ENCODE measurements at places on chromosomes 3 and 15.
A peak's percentile ranks its signal among the peaks of the same experiment; 100 is the strongest.

DNA sequence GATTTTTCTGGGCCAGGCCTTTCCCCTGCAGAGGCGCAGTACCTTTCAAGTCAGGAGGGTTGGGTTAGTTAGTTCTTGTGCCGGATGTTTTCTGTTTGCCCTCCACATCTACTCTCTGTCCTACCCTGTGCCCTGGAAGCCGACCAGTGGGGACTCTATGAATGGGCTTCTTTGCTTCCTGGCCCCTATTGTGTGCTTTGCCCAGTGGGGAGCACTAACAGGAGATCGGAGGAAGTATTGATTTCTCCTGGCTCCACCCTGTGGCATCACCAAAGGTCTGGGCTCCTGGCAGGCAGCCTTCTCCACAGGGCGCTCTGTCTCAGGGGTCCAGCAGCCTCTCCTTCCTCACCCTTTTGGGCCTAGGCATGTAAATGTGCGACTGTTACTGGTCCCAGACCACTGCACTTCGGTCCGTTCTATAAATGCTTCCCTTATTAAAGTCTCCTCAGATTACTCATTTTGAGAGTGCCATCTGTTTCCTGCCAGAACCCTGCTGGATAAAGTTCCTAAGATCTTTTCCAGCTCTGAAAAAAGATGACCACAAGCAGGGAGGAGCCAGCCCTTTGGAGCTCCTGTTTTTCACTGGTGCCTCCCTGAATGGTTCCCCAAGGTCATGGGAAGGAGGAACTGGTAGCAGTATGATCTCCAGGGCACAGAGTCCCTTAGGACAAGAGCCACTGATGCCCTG lies 44.5 kb downstream of the CTDSPL start:
- DNase-seq = no peak

DNA sequence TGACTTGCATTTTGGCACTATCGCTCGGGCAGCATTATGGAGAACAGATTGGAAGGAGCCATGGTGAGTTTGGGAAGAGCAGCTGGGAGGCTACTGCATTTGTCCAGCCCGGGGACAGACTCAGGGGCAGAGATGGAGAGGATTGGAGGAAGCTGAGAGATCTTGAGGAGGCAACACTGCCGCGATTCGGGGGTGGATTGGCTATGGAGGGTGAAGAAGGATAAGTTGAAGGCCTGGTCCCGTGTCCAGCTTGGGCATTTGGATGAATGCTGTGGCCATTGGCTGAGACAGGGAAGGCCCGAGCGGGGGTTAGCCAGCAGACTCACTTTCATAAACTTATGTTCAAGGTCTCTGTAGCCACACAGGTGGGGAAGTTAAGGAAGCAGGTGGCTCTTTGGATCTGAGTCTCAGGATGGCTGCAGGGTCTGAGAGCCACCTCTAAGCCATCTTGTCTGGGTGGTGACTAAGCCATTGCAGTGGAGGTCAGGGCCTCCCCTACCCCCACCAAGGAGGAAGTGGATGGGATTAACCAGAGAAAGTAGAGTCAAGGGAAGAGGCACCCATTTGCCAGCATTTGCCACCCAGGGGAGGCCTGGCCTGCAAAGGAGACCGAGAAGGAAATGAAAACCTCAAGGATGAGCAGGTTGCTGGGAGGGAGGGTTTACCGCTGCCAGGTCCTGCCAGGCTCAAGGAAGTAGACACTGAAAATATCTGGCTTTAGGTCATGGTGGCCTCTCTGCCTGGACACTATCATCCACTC lies 144.0 kb upstream of the TLE3 start:
- DNase-seq = no peak

- DNase-seq = no peak
Observed at GRCh38 chr3:143832433-143832832, 15.8 kb downstream of the SLC9A9 start.

DNA sequence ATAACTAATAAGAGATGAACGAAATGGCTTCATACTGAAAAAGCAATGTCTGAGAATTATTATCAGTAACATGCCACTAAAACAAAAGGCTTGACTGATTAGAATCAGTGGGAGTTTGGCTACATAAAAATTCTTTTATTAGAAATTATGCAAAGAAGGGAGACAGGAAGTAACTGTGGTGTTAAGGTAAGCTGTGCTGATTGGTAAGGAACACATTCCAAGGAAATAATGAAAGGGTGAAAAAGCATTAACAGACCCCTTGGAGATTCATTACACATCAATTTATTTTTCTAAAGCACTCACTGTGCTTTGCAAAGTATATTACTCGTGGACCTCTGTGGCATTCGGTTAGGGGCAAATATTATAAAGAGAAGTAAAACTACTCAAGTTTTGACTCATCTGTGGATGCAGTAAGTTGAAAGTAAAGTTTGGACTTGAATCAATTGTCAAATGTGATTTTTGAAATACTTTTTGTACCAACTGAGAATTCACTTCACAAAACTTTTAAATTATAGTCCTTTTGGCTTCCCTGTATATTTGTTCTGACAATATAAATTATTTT lies 176.1 kb upstream of the ZPLD1 start:
- no peak for DNase-seq

DNA sequence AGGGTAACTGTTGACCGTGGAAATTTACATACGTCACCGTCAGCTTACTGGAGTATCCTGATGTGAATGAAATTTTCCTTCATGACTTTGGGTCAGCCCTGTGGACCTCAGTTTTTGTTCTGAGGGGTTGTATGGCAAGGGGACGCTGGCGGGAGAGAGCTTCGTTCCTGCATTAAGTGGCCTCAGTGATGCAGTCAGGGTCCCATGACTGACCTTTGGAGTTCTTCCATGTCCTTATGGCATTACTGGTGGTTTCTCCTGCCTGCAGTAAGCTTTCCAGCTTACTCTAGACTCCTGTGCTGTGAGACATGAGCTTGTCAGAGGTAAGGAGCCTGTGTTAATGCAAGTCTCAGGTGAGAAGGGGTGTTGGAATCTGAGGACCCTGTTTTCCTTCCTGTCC lies 1.8 kb downstream of the CD276 start:
- DNase-seq = no peak

- no peak for DNase-seq
Observed at GRCh38 chr3:149701206-149701976, 43.6 kb upstream of the WWTR1 start.

DNA sequence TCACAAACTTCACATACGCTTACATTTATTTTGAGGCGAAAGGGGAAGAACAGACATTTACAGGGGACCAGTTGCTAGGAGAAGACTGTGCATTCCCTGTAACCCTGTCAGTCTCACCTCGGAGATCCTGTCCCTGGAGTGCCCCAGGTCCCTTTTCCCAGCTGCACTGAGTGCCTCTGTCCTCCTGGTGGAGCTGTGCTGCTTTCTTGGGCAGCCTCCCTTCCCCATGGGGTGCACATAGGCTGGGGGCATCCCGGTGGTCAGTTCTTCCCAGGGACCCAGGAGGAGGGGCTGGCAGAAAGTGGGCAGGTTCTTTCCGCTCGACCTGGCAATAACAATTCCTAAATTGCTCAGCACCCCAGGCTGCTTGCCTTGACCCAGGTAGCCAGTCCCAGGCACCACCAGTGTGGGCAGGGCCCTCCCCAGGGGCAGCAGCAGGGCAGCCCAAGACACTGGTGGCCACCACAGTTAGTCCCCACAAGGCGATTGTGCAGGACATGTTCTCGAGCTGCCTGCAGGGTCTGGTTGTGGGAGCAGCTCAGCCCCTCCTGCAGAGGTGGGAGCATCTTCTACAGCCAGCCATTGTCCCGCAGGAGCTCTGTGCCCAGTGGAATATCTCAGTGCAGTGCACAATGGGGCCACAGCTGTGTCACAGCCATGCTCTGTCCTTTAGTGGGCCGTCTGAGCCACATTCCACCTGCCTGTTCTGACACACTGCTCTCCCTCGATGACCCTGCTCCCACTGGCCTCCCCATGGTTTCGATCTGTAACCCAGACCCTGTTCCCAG lies 36.3 kb downstream of the APBA2 start:
- DNase-seq = no peak

- no peak for DNase-seq
Observed at GRCh38 chr15:61084472-61084871, 144.6 kb downstream of the RORA start.

DNA sequence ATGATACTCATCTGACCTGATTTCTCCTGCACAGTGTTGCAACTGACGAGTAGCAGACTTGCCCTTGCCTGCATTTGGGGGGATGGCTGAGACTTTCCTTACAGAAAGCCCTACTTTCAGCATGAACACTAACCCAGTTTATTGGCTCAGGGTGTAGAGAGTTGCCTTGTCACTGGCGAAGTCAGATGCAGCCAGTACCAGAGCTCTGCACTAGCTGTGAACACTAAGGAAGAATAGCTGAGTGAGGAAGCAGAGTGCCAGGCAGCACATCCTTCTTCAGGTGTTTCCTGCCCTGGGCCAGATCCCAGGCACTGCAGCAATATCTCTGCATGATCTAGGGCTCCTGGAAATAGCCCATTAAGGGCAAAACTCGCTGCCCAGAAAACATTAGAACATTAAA lies 154.0 kb upstream of the SYNPR start:
- no peak for DNase-seq

- no peak for DNase-seq
Observed at GRCh38 chr15:34943711-34944110, 25.8 kb downstream of the AQR start.

DNA sequence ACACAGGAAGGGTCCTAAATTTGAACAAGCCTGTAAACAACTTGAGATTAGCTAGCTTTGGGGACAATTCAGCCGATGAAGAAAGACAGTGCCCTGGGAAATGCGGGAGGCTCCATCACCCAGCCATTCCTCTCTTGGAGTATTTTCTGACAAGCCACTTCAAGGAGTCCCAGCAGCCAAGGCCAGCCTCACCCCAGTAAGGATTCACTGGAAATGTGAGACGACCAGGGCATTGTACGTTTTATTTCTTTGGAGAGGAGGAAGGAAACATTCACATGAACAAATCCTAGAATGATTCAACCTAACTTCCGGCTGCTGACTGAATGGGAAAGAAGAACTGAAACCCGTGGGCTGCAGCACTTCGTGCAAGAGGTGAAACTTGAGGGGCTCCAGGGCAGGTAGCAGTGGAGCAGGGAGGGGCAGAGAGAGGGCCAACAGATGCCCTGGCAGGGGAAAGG lies 116.4 kb upstream of the ARHGEF3 start:
- DNase-seq = no peak

GRCh38 chr15:60223176-60223575 lies 174.6 kb downstream of the ANXA2 start:
- DNase-seq = no peak

GRCh38 chr15:38696790-38697495 lies 132.3 kb upstream of the RASGRP1 start:
- DNase-seq = no peak

DNA sequence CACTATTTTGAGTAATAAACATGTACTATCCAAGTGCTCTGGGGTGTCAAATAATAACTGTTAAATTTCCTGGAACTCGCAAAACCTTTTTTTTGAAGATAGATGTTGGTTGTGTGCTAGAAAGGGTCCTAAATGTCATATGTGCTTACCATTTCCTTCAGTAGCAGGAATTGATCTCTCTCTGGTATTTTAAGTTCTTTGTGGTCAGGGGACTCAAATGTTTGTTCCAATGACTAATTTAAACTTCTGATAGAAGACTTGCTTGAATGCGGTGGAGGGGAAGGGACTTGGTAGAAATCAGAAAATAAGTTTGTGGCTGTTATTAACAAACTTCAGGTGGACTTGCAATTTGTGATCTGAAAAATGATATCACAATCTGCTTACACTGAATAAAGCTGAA lies 26.8 kb downstream of the ARIH2 start:
- no peak for DNase-seq

- no peak for DNase-seq
Observed at GRCh38 chr15:93341164-93341563, 252.2 kb upstream of the RGMA start.

DNA sequence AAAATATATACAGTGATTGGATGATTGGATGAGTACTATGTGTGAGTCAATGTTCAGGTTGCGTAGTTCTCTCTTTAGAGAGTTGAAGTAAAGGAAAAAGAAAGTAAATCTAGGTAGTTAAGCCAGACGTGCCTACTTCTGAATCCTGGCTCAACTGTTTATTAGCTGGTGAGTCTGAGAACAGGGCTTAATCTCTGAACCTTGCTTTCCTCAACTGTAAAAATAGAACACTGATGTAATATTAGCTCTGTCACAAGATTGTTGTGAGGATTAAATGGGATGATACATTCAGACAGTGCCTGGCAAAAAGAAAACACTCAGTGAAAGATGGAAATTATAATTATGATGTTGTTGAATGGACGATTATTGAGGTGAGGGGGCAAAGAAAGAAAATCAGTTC lies 413.4 kb downstream of the MAGI1 start:
- DNase-seq = no peak

DNA sequence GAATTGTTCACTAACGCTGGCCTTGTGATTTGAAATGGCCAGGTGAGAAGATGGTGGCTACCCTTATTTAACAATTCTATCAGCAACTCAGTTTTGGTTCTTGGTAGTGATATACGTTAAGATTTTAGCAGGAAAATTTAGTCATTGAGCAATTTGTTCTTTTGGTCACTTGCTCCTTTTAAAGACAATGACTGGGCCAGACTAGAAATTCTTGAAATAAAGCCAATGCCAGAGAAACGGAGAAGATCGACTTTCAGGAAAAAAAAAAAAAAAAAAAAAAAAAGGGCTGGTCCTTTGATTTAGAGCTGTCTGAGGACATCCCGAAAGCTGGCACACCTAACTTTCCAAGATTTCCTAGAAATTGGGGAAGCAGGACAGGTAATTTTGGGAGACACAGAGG lies 178.5 kb downstream of the FNDC3B start:
- no peak for DNase-seq

DNA sequence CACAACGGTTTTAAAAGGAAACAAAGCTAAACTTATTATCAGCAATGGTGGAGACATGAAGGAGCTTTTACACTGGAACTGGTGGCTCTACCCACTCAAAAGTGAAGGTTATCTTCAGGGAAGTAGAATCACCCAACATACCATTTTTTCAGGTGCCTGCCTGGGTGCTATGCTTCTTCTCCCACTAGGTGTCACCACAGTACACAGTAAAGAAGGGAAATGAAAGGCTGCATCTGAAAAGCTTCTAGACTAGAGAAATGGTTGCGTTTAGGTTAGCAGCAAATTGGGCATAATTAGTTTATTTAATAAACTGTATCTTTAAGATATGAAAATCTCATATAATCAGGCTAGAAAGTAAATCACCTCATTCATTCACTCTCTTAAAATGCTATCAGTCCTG lies 47.0 kb upstream of the SELENOK start:
- DNase-seq = peak; percentile 10

GRCh38 chr15:45454814-45455213 lies 67.7 kb downstream of the SLC30A4 start:
- DNase-seq = peak; percentile 54

DNA sequence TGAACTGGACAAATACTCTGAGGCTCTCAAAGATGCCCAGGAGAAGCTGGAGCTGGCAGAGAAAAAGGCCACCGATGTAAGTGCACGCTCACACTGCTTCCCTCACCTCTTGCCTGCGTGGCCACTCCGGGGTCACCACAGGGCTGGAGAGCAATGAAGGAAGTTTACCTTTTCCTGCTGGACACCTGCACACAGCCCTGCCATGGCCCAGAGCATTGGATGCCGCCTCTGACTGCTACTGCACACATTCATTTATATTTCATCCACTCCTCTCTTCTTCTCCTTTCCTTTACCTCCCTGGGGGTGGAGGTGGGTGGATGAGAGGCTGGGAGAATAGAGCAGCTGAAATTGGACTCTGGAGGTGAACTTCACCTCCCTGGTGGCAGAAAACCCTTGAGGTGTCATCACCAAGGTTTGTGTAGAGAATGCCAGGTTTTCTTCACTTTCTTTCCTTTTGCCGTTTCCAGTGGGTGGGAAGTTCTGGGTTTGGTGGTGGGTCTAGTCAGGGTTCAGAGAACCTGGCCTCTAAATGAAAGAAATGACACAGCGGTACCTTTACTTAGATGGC lies 1.6 kb downstream of the TPM1 start:
- no peak for DNase-seq

All from activated T-cell treated with anti-CD3 and anti-CD28 coated beads for 4 hours (primary cell).